ENCODE measurements at places on chromosomes 5 and 9.

DNA sequence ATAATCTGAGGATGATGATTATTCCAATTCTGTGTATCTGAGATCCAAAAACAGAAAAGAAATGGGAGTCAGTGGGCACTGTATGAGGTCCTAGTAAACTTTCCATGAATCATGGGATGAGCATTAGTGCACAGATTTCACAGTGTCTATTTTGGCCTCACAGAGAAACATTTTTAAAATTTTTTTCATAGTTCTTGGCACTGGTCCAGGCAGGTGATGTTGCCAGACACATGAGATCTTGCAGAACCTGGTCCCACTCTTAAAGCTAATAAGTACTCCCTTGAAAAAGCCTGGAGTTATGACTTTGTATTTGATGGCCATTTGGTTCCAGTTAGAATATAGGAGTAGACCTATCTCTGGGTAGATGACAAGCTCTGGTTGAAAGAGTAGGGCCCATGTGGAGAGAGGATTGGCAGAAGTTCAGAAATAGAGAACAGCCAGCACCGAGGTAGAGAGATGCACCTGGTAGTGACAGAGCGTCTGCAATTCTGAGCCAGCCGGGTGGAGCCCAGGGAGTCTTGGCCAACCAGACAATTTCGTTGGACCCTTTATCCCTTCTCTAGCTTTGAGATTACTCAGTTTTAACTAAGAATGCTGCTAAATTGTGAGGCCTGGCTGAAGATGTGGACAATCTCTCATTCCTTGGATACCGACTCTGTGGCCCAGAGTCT lies 6.3 kb upstream of the TNFSF15 start:
- DNase-seq: no peak

DNA sequence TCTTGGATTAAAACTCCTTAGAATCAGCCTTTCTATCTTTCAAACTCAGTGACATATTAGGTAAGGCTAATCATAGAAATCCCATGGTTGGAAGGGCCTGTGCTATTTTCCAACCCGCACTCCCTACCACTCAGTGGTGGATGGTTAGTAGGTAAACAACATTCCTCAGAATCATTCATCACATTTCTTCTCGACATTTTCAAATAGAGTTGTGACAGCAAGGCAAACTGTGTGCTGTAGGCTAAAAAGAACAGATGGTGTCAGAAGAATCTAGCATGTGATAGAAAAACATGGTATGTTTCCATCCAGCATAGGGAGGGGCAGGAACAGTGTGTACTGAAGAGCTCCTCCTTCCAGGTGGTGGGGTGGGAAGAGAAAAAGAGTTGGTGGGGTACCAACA lies 227.3 kb upstream of the NMUR2 start:
- no peak for DNase-seq

- no peak for DNase-seq
Measured at GRCh38 chr5:172644711-172645110, 3.6 kb downstream of the NEURL1B start.

DNA sequence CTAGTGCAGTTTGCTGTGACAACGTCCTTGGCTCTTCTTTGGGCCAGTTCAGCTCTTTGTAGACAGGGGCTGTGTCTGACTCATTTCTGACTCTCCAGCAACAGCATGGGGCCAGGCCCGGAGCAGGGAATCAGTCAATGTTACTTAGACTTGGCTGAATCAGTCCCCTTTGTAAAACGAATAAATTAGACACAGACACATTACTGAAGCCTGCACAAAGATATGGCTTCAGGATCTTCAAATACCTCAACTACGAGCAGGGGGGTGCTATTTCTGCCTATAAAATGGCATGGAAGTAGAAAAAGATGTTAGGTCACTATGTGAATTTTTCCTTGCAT lies 204.7 kb downstream of the TTLL11 start:
- DNase-seq: peak; percentile 46

DNA sequence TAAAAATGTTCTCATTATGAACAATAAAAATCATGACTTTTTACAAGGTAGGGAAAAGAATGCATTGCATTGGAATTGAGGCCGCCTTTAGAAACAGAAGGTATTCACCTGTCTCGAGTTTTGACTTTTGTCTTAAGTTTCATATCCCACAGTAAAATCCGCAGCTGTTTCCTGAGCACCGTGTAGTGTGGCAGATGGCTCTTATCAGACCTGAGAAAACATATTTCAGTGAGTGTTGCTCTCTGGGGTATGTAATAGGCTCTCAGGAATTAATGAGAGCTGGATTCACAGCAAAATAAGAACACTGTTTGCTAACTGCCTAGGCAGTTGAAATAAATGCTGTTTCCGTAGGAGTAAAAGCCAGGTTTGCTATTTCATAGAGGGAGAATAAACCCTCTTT lies 221.4 kb downstream of the CFAP90 start:
- DNase-seq: no peak

DNA sequence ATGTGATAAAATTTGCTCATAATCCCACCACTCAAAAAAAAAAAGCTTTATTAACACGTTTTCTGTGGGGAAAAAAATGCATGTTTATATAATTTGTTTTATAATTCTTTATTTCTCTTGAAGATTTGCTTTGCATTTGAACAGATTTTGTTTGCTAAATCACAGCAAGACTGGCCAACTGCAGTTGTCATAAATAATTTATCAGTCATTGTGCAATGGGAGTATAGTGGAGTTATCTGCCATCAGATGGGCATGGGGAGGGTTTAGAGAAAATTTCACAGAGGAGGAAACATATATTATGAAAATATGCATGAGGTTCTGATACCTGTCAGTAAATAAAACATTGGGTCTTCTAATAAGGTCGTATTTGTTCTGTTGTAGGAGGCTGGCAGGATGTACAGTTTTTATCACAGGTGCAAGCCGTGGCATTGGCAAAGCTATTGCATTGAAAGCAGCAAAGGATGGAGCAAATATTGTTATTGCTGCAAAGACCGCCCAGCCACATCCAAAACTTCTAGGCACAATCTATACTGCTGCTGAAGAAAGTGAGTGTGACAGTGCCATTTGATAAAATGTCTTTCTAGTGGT lies 23.8 kb downstream of the HSDL2 start:
- DNase-seq: no peak

GRCh38 chr5:143205883-143206195 lies 197.6 kb downstream of the NR3C1 start:
- DNase-seq: no peak

GRCh38 chr5:155023320-155023719 lies 9.8 kb downstream of the KIF4B start:
- no peak for DNase-seq

GRCh38 chr9:132768932-132769905 lies 99.0 kb downstream of the GTF3C4 start:
- DNase-seq: peak; percentile 43

GRCh38 chr9:92064711-92065110 lies 50.5 kb downstream of the SPTLC1 start:
- DNase-seq: no peak

DNA sequence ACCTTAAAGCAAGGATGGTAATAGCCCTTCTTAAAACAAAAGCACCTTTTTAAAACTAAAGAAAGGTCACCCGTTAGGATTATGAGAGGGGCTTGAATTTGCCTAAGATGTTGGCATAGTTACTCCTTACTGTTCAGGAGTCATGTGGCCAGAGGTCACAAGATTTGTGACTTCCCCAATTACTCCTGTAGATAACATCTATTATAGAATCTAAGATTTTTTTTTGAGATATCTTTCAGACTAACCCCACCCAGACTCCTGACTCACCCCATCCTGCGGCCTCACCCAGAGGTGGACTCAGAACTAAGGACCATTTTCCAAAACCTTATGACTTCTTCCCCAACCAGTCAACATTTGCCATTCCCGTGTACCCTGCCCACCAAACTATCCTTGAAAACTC lies 2.4 kb downstream of the CD180 start:
- no peak for DNase-seq

GRCh38 chr9:125513668-125514413 lies 193.2 kb downstream of the MAPKAP1 start:
- DNase-seq: no peak

GRCh38 chr9:100674419-100675122 lies 96.7 kb downstream of the CAVIN4 start:
- DNase-seq: no peak

GRCh38 chr5:107324071-107324470 lies 346.7 kb downstream of the EFNA5 start:
- no peak for DNase-seq

DNA sequence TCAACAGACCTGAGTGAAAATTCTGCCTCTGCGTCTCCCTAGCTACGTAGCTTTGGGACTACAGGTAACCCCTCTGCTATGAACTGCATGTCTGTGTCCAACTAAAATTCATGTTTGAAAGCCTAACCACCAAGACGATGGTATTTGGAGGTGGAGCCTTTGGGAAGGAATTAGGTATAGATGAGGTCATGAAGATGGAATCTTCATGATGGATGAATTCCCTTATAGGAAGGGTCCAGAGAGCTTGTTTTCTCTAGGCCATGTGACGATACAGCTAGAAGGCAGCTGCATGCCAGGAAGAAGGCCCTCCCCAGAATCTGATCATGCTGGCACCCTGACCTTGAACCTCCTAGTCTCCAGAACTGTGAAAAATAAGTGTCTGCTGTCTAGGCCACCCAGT lies 296.4 kb downstream of the SLIT3 start:
- no peak for DNase-seq

DNA sequence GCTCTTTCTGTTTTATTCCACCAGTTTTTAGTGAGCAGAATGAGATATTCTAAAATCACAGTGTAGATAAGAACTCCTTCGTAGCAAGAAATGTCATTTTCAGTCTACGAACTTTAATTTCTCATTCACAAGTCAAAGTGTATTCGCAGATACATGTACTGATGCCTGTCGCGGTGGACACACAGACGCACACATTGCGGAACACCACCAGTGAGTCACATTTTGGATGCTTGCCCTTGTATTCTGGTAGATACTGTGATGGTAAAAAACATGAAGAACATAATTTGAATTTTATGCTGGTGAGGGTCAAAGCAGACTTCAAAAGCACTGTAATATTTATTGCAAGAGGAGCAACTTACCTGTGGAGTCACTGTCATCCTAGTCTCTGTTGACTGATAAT lies 4.7 kb upstream of the C9orf57 start:
- DNase-seq: no peak

- DNase-seq: no peak
Measured at GRCh38 chr5:176792655-176793342, 17.6 kb upstream of the UNC5A start.

- DNase-seq: no peak
Measured at GRCh38 chr5:111772456-111773122, 15.6 kb upstream of the NREP start.

- no peak for DNase-seq
Measured at GRCh38 chr9:114525513-114525912, 20.2 kb upstream of the WHRN start.

GRCh38 chr9:8265281-8265680 lies 465.7 kb upstream of the DMAC1 start:
- DNase-seq: no peak

- DNase-seq: no peak
Measured at GRCh38 chr5:113170707-113171106, 194.1 kb downstream of the DCP2 start.

DNA sequence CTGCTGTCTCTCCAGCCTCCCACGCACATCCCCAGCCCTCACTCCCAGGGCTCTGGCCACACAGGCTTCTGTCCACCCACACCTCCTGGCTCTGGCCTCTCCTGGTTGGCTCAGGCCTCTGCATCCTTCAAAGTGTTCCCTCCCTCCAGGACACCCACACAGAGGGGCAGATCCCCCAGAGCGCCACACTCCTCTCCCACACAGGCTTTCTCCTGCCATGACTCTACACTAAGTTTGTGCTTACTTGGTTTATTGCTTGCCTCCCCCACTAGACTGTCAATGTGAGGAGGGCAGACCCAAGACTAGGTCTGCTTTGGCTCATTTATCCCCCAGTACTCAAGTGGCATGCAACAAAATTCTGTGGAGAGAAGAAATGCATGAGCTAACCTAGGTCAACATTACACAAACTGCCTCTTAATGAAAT lies 67.0 kb upstream of the SPOCK1 start:
- no peak for DNase-seq

DNA sequence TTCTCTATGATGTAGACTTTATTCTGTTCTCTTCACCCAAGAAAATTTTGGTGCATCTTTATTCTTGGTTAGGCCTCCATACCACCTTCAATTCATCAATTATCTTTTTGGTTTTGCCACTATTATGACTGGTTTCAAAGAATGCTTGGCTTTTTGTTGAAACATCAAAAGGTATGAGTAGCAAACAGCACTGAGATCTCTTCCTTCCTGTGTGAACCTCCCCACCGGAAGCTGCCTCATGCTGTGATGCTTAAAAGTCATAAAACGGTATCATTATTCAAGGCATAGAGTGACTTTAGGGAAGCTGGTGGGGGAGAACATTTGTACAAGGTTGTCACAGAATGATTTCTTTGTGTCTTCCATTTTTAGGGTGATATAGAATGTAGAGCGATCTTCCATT lies 70.6 kb downstream of the IQGAP2 start:
- no peak for DNase-seq

DNA sequence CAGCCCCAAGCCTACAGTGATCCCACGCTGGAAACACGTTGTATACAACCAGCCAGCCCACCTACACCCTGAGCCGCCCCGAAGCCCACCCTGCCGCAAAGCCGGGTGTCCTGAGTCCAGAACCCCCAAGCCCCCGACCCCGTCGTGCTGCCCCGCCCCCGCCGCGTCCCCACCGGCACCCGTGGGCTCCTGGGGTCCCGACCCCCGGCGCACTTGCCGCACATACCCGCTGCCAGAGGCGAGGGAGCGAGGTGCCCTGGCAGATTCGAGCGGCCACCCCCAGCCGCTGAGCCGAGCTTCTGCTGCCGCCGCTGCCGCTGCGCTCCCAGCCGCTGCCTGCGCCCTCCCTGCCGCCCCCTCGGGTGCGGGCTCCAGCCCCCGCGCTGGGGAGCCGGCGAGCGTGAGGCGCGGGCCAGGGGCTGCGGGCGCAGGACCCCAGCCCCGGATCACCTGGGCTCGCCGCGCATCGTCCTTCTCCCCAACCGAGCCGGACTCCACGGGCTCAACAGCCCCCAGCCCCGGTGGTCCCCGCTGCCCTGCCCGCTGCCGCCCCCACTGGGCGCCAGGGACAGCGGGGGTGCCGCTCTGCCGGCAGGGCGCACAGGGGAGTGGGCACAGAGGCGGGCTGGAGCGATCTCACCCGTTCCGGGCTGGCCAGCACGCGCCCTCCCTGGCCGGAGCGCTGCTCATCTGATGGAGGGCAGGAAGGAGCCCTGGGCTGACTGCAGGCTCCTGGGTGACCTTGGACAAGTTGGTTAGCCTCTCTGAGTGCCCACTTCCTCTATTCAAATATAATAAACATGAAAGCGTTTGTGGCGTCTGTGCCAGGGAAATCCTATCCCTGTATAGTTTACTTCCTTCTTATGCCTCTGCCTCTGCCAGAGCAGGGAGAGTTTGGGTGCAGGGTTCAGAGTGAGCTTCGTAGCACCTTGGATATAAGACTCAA lies at the start of gene HTR4:
Gene HTR4, minus strand, starts transcription at position 692 of the 946 bp plus-strand sequence. CDS start 17,513 bp downstream, outside the sequence.
- DNase-seq: no peak

- peak; percentile 61 for DNase-seq
Measured at GRCh38 chr5:10724781-10725507, 36.1 kb downstream of the DAP start.

DNA sequence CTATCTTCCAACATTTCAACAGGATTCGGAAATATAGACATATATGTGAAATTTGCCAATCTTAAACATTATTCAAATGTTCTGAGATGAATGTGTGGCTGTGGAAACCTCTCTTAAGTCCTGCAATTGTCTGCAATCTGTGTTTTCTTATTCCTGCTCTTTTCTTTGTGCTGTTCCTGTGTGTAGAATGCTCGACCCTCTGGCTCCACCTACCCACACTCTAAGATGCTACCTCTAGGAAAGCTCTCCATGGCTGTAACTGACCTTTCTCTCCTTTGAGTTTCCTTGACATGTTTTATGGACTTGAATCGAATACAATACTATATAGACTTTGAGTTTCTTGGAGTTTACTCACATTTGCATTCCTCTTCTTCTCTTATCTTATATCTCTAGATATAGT lies 120.6 kb upstream of the ASTN2 start:
- DNase-seq: no peak
